ENCODE measurements at places on chromosomes 1 and 21. TPM values are rescaled to one million over a fixed set of nuclear protein-coding genes. Genes with fewer than 3 reads are reported as not detected.

- no peaks in the 10 kb centered on the region for H3K4me1 ChIP-seq
- DNase-seq, result no peak
- H3K4me3 ChIP-seq, result no peak overlapping the region
- H3K27ac ChIP-seq, result no peak overlapping the region
Observed at GRCh38 chr1:143748906-143749305, 222.9 kb downstream of the FAM72C start.

- H3K27ac ChIP-seq, result no peak overlapping the region
- no peaks in the 10 kb centered on the region for H3K36me3 ChIP-seq
- DNase-seq, result no peak
Observed at GRCh38 chr1:6288665-6289064, 27.8 kb upstream of the GPR153 start.

The MUTYH gene
- 27.4 TPM for total RNA-seq

The OR6K3 gene
- total RNA-seq, result not detected

All from thoracic aorta (tissue), 2 donors.